NCI-H774 (cell line): ENCODE measurements at places on chromosomes 16 and 17.

DNA sequence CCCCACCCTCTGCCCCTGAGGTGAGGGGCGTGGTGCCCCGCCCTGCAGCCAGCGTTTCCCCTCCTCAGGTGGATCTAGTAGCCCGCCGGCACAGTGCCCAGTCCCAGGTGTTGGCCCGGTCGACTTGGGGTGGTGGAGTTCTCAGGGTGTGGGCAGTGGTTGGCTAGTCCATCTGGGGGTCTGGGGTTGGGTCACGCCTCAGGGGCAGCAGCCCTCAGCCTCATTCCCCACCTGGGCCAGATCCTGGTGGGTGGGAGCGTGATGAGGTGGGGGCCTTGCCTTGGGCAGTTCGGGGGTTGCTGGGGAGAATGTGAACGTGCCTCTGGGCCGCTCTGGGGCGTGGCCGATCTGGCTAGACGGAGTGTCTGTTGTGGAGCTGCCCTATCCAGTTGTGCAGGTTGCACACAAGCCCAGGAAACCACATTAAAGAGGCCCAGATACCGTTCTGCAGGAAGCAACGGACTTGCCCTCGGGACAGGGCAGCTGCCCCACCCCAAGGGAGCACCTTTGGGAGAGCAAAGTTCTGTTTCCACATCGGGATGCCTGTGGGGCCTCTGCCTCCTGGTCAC is 32.0 kb downstream of the GSE1 start:
- no peak for DNase-seq

DNA sequence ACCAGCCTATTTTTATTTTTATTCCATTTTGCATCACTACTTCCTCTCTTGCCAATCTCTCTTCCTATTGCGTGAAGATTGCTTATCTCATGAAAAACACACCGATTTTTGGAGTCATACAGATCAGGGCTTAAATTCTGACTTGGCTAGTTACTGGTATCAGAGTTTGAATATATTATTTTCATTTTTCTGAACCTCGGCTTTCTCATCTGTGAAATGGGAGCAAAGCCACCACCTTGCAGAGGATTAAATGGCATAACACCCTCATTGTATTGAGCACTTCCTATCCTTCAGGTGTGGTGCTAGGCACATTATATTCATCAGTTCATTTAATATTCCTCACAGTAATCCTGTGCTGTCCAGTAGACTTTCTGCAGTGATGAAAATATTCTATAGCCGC is 208.8 kb downstream of the HAPSTR1 start:
- no peak for DNase-seq

- DNase-seq: no peak
These were observed 4.1 kb downstream of the BAIAP2 start for GRCh38 chr17:81039096-81039495.

DNA sequence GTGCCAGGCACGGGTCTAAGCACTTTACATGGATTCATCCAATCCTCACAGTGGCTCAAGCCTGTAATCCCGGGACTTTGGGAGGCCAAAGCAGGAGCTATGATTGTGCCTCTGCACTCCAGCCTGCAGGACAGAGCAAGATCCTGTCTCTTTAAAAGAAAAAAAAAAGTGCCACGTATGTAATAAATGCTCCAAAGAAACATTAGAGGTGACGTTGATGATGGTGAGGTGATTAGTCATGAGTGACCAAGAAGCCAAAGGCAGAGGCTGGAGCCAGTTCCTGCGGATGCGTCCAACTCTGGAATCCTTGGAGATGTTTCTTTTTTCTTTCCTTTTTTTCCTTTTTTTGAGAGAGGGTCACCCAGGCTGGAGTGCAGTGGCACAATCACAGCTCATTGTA is 59.4 kb upstream of the SIAH1 start:
- DNase-seq: no peak

GRCh38 chr17:50830994-50831393 is 4.4 kb upstream of the WFIKKN2 start:
- DNase-seq: no peak
